ENCODE measurements at places on chromosomes 7 and 10.

DNA sequence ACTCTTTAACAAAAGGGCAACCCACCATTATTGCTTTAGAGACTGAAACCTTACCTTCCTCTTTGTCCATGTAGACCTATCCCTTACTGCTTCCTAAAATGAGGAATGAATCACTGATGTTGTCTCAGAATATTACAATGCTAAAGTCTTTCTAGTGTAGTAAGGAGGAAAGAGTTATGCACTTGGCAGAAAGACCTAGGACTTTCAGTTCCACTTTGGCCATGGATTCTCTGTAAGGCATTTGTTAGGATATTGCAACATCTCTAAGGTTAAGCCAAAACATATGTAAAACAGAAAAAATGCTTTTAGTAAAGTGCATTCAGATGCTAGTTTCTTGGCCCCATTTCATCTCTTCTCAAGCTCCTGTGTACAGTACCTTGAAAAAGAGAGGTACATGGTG, 230.9 kb downstream of the PARD3 start:
- DNase-seq = no peak

DNA sequence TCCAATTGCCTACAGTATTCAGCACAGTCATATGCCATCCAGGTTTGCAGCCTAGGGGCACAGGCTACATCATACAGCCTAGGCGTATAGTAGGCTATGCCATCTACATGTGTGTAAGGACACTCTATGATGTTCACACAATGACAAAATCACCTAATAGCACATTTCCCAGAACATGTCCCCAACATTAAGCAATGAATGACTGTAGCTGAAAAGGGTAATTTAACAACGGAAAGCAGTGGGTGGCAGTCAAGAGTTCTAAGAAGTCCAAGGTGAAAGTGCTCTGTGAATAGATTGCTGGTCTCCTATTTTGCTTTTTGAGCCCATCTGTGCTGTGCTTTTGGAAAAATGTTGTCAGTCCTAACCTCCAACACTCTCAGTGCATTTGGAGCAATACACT, 162.6 kb downstream of the KLF6 start:
- no peak for DNase-seq

DNA sequence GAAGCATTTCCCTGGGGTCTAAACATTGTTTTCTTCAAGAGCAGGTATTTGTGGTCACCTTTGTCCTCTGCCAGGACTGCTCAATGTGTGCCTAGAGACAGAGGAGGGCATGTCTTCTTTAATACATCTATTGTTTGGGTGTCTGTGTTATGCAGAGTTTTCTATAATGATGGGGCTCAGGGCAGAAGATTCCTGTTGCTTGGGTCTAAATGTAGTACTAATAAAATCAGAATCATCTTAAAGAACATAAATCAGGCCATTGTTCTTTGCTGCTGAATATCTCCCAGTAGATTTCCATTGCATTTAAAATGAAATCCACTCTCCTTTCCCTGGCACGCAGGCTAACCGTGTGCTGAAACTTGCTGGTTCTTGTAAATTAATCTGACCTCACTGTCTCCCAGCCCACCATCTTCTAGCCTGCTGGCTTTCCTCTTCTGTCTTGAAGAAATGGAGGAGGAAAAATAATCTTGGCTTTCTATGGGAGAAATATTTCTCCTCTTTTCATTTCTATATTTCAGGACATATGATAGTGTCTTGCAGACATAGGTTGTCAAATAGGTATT, 1396.8 kb downstream of the GATA3 start:
- no peak for DNase-seq

DNA sequence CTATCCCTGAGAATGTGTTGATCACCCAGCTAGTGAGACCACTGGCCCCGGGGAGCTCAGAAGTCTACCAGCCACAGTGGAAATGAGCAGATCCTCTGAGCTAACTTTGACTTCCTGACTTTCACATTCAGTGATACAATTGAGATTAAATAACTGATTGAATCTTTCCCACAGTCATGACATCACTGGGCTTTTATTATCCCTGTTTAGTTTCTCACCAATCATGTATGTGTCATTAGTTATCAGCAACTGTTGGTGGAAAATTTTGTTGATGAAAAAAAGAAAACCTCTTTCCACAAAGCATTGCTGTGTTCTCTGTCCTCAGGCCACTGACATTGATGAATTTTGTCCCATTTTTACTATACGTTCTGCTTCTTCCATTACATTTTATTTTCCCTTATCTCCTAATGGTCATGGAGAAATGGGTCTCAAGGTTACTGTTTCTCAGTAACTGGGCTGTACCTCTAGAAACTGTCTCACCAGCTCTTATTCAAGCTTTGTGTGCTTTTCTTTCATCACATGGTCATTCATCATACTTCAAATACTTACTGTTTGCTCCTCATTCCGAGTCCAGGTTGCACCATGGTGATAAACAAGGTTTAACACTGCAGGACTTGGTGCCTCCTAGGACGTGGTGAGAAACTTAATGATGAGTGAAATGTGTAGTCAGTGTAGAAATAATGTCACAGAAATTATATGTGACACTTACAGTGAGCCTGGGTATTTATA, 304.7 kb downstream of the CDK14 start:
- no peak for DNase-seq

- DNase-seq = no peak
Observed at GRCh38 chr10:102904346-102904745, 13.7 kb upstream of the CNNM2 start.
